ENCODE measurements at places on chromosomes 7 and 10. TPM values are rescaled to one million over a fixed set of nuclear protein-coding genes. Genes with fewer than 3 reads are reported as not detected.

Gene JMJD1C
- 66.0 TPM for total RNA-seq

Gene CYP3A4
- total RNA-seq, result not detected

Gene ECHDC3
- total RNA-seq, result 15.7 TPM

Gene FBXL13
- total RNA-seq, result 38.7 TPM

Gene BTBD16
- total RNA-seq, result 0.45 TPM

Gene PON3
- 0.77 TPM for total RNA-seq

Gene TRPV5
- not detected for total RNA-seq

Gene NPSR1
- not detected for total RNA-seq

Gene LIPF
- not detected for total RNA-seq

Gene TMEM139
- 4.0 TPM for total RNA-seq

Gene RNF32
- total RNA-seq, result 1.4 TPM
